ENCODE measurements at places on chromosomes 3 and 15.
A peak's percentile ranks its signal among the peaks of the same experiment; 100 is the strongest.

GRCh38 chr3:117531078-117531767 is 821.6 kb downstream of the TUSC7 start:
- no peak for DNase-seq

- peak; percentile 64 for DNase-seq
Observed at GRCh38 chr15:82132742-82133141, 86.9 kb upstream of the MEX3B start.

DNA sequence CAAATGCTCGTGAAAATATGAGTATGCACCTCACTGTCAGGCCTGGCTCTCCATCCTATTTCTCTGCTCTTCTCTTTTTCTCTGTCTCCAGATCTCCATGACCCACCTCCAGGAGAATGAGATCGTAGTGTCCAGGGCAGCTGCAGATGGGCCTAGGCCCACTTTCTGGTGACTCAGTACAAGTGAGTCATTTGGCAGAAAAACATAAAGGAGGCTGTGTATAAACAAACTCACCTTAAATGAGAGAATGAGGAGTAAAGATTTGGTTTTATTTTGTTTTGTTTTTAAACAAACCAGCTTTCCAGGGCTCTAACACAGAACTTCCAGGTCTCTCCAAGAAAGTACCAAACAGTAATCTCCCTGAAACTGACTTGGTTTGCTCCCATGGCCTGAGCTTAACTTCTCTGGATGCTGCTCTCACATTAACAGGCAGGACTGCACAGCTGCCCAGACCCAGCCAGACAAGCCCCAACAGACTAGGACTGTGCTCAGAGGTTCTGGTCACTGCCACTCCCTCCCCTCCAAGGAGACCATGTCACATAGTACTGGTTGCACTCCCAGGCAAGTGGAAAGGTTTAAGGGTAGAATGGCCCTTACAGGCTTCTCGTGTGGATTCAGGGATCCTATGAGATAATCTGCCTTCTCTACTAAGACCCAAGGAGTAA is 1.5 kb upstream of the HEG1 start:
- DNase-seq: peak; percentile 82

DNA sequence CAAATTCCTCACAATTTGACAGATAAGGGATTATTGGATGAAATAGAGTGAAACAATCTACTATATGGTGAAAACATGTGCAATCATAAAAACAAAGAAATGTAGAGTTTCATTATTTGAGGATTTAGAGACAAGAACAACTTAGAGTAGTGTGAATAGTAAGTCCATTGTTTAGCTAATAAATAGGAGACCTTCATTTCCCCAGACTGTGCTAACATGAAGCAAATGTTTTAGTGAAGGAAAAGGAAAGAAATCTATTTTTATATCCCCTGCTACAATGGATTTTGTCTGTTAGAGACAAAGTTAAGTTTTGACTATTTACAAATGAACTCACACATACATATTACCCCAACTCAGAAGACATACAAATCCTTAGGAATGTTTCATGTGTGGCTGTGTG is 77.8 kb downstream of the EFL1 start:
- DNase-seq: no peak

All from urothelium cell line (cell line).